ENCODE measurements at places on chromosomes 7 and 10. TPM values are rescaled to one million over a fixed set of nuclear protein-coding genes. Genes with fewer than 3 reads are reported as not detected.

The NAPEPLD gene
- total RNA-seq, result 1.5 TPM

The FKBP6 gene
- 0.16 TPM for total RNA-seq

The ZNF117 gene
- total RNA-seq, result 1.6 TPM

The ARMC3 gene
- total RNA-seq, result 0.38 TPM

The PON1 gene
- total RNA-seq, result under 0.01 TPM

The THSD7A gene
- total RNA-seq, result 1.4 TPM

The TAC1 gene
- total RNA-seq, result not detected

The CTNNA3 gene
- total RNA-seq, result not detected

The HYAL4 gene
- not detected for total RNA-seq

The C10orf105 gene
- not detected for total RNA-seq

The DDIT4 gene
- total RNA-seq, result 250 TPM

The ACTL6B gene
- total RNA-seq, result not detected

The MSANTD7 gene
- total RNA-seq, result 9.8 TPM

The CYP3A4 gene
- total RNA-seq, result not detected
